ENCODE measurements at places on chromosomes 4 and X. TPM values are rescaled to one million over a fixed set of nuclear protein-coding genes. Genes with fewer than 3 reads are reported as not detected.

GALNT7 gene
- total RNA-seq, result 22.0 TPM

TRPC5OS gene
- not detected for total RNA-seq

DNA sequence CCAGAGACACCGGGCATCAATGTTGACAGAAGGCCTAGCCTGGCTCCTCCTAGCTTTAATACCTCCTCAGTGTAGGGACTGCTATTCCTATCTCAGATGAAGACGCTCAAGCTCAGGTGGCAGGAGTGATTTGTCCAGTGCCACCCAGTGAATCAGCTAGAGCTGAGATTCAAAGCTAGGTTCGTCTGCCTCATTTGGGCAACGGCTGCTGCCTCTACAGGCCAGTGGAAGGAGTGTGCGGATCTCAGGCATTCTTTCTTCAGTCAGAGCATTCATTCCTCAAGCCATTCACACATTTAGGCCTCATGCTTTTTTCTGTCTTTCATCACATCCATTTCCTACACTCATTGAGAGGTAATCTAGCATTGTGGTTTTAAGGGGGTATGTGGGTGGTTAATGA lies 7.3 kb downstream of the TSR2 start:
- H3K27ac ChIP-seq, result no peak overlapping the region
- H3K4me1 ChIP-seq, result no peaks in the 10 kb centered on the region
- H3K4me3 ChIP-seq, result no peak overlapping the region
- H3K27me3 ChIP-seq, result no peaks in the 10 kb centered on the region

- no peaks in the 10 kb centered on the region for H3K27me3 ChIP-seq
- no peaks in the 10 kb centered on the region for H3K4me1 ChIP-seq
- H3K36me3 ChIP-seq, result no peaks in the 10 kb centered on the region
- no peak overlapping the region for H3K27ac ChIP-seq
Measured at GRCh38 chr4:72631296-72631695, 62.3 kb upstream of the ADAMTS3 start.

DNA sequence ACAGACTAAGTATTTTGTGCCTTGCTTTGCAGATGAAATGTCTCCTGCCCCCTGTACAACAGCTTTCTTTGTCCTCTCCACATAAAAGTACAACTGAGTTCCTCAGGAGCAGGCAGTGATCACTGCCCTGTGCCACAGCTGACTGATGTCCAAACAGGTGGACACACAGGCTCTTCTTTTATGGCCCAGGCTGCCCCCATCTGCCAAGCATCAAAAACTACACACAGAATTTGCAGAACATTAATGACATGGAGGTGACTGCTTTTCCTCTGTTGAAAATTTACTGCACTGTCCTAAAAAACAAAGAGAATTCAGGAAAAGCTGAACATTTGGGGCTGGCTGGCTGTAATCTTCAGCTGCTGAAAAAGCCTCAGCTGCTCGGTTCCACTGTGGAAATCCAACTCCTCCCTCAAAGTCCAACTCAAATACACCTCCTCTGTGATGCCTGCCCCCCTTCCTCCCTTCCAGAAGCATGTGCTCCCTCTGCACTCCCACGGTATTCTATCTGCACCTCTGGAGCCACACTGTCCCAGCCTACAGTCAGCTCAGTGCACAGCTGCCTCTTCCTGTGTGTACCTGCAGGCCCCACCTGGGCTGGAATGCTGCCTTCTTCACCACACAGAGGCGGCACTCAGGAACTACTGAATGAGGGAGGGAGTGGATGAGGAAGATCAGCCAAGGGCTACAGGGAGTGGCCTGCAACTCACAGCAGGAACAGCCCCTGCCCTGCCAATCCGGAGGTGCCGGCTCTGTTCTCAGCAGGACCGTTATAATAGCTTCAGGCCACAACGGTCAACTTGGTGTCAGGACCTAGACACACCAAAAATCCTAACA lies 10.3 kb downstream of the AFAP1 start:
- H3K4me1 ChIP-seq, result peaks cover 16% of the 10 kb centered on the region
- H3K27ac ChIP-seq, result no peak overlapping the region
- peak; percentile 72 for DNase-seq
- H3K27me3 ChIP-seq, result no peaks in the 10 kb centered on the region
- H3K36me3 ChIP-seq, result no peaks in the 10 kb centered on the region

DNA sequence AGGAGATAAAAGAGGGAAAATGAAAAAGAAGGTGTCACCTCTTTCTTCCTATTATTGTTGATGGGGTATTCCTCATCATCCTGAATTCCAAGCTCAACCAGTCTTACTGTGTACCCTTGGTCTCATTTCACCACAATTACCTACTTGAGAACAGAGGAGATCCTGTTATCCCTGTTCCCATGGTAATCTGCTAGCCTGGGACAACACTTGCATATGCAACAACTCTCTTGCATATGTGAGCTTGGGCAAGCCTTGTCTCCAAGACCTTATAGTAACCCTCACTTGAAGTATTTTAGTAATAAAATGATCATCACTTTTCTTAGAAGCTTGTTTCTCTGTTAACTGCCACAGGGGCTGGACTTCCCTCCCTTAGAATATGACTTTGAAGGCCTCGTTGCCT lies 253.7 kb downstream of the NAP1L3 start:
- no peak overlapping the region for H3K27ac ChIP-seq
- H3K36me3 ChIP-seq, result no peaks in the 10 kb centered on the region
- no peak for DNase-seq
- no peak overlapping the region for H3K4me3 ChIP-seq
- no peaks in the 10 kb centered on the region for H3K4me1 ChIP-seq

- no peak overlapping the region for H3K27ac ChIP-seq
- H3K27me3 ChIP-seq, result no peaks in the 10 kb centered on the region
- H3K4me3 ChIP-seq, result no peak overlapping the region
- H3K4me1 ChIP-seq, result peaks cover 7% of the 10 kb centered on the region
Measured at GRCh38 chr4:144355811-144356757, 215.6 kb upstream of the GYPA start.

DNA sequence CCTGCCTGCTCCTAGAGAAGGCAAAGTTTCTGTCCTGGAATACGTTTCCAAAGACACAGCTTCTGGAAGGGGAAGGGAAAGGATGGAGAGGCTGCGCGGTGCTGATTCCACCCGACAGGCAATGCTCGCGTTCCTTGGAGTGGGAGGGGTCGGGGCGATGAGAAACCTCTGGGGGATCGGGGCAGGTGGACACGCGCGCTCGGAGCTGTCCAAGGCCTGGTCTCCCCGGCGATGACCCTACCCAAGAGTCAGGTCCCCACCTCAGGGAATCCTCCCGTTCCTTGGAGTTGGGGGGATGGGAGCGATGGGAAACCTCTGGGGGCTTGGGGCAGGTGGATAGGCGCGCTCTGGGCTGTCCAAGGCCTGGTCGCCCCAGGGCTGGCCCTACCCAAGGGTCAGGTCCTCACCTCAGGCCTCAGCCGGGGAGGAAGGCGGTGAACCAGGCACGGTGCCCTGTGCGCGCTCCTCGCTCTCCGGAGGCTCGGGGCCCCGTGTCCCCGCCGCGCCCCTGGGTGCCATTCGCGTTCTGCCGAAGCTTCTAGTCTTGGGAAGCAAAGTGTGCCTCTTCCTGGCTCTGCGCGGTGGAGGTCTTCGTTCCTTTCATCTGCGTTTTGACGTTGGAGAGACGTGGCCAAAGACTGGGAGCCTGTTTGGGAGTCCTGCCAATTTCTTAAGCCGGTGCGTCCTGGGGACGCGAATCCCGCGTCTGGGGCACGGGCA lies 10.6 kb upstream of the SHOX start:
- H3K4me1 ChIP-seq, result no peaks in the 10 kb centered on the region
- no peaks in the 10 kb centered on the region for H3K36me3 ChIP-seq
- H3K4me3 ChIP-seq, result no peak overlapping the region
- DNase-seq, result no peak
- H3K27ac ChIP-seq, result no peak overlapping the region

ARAP2 gene
- 74.5 TPM for total RNA-seq

DNA sequence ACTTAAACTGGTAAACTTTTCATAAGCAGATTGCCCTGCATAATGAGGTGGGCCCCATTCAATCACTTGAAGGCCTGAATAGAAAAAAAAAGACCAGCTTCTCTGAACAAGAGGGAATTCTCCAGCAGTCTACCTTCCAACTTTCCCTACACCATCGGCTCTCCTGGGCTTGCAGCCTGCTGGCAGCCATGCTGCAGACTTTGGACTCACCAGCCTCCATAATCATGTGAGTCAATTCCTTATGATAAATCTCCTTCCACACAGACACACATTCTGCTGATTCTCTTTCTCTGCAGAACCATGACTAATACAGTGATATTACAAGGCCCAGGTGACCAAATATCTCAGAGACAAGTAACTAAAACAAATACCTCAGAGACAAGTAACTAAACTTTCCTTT lies 113.8 kb upstream of the WDR17 start:
- no peak for DNase-seq
- H3K4me3 ChIP-seq, result no peak overlapping the region
- H3K27ac ChIP-seq, result no peak overlapping the region
- no peaks in the 10 kb centered on the region for H3K4me1 ChIP-seq

DNA sequence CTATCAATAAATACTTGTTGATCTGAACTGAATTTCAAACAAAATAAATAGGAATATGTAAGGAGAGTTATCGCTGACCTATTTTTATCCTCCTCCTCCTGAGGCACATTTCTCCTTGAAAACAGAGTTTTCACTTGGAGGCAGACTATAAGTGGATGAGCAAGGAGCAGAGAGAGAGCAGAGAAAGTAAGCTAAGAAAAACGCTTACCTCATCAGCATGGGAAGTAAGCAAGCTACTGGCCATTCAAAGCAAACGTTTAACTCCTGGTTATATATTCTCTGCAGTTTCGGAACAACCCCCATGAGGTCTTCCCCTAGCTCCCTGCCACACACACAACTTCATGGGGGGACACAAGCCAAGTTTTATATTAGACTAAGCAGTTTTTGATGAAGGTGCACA lies 13.2 kb downstream of the ZDHHC9 start:
- no peak overlapping the region for H3K4me3 ChIP-seq
- H3K27ac ChIP-seq, result no peak overlapping the region
- H3K4me1 ChIP-seq, result no peaks in the 10 kb centered on the region
- H3K27me3 ChIP-seq, result no peaks in the 10 kb centered on the region
- H3K36me3 ChIP-seq, result no peaks in the 10 kb centered on the region

CCKAR gene
- total RNA-seq, result not detected

DNA sequence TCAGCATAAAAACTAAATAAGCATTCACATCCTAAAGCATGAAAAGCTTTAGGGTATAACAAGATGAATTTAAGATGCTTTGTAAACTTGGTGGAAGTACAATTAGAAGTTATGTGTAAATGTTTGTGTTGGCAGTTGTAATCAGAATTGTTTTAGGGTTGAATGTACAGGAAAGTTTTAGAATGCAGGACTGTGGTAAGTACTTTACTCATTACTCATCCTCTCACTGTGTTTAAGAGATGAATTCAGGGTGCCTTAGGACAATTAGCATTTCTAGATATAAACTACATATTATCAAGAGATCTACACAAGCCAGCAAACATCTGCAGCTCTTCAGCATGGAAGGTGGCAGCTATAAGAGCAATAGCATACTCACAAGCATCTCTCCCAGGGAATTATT lies 77.5 kb upstream of the ELOVL6 start:
- no peaks in the 10 kb centered on the region for H3K27me3 ChIP-seq
- no peak overlapping the region for H3K4me3 ChIP-seq
- DNase-seq, result no peak

DNA sequence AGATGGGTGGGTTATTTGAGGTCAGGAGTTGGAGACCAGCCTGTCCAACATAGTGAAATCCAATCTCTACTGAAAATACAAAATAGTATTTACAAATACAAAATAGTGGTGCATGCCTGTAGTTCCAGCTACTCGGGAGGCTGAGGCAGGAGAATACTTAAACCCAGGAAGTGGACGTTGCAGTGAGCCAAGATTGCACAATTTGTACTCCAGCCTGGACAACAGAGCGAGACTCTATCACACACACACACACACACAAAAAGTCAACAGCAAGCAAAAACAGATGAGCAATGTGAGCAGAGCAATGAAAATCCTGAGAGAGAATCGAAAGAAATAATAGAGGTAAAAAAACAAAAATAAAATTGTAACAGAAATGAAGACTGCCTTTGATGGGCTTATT lies 168.8 kb downstream of the PCDH18 start:
- no peak for DNase-seq
- H3K4me1 ChIP-seq, result no peaks in the 10 kb centered on the region
- H3K27ac ChIP-seq, result no peak overlapping the region
- no peak overlapping the region for H3K4me3 ChIP-seq
- no peaks in the 10 kb centered on the region for H3K36me3 ChIP-seq

GRCh38 chr4:138030375-138030774 lies 211.8 kb downstream of the SLC7A11 start:
- no peaks in the 10 kb centered on the region for H3K27me3 ChIP-seq
- H3K4me3 ChIP-seq, result no peak overlapping the region
- no peaks in the 10 kb centered on the region for H3K4me1 ChIP-seq
- H3K27ac ChIP-seq, result no peak overlapping the region
- H3K36me3 ChIP-seq, result no peaks in the 10 kb centered on the region
- DNase-seq, result no peak

DNA sequence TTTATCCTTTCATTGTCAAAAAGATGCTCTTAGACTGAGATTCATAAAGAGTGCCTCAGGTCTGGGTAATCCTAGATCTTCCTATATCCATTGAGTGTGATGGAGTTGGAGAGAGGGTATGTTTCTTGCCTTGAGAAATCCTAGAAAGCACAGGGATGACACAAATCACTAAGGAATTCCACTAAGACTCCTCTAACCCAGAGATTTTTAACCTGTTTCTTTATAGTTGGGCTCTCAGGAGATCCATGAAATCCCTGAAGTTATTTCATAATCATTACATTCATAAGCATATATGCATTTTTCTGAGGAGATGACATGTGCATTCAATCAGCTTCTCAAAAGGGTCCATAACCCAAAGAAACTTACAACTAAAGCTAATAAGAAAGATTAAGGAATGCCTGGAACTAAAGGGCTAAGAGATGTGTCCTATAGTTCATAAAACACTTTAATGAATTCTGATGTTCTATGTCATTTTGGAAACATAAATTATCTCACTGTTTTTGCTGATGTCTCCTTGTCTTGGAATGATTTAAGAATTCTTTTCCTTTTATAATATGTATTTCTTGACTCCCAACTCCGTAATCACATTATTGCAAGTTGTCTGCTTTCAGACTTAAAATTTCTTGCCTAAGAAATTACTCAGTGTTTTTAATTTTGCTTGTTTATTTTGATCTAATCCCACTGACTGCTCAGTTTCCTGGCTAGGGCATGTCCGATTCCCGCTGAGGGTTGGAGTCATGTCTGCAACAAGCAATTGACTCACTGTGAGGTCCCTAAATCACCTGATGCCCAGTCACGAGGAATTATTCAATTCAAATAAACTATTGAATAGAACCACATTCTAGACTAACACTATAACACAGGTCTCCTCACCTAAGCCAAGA lies 2.8 kb upstream of the AMTN start:
- no peak overlapping the region for H3K4me3 ChIP-seq
- no peaks in the 10 kb centered on the region for H3K27me3 ChIP-seq
- H3K4me1 ChIP-seq, result no peaks in the 10 kb centered on the region
- H3K27ac ChIP-seq, result no peak overlapping the region
- H3K36me3 ChIP-seq, result no peaks in the 10 kb centered on the region

RPS6KA6 gene
- 1.9 TPM for total RNA-seq

ADAM29 gene
- total RNA-seq, result not detected

GRCh38 chr4:137909529-137910309 lies 332.4 kb downstream of the SLC7A11 start:
- H3K27ac ChIP-seq, result no peak overlapping the region
- no peak overlapping the region for H3K4me3 ChIP-seq
- H3K4me1 ChIP-seq, result no peaks in the 10 kb centered on the region
- H3K27me3 ChIP-seq, result no peaks in the 10 kb centered on the region
- H3K36me3 ChIP-seq, result no peaks in the 10 kb centered on the region
- DNase-seq, result no peak

GAGE12H gene
- not detected for total RNA-seq

RS1 gene
- 3.9 TPM for total RNA-seq
